A549 treated with CORT108297 at 1 μM for 4 hours (cell line): ENCODE measurements at places on chromosomes 1 and 21. TPM values are rescaled to one million over a fixed set of nuclear protein-coding genes. Genes with fewer than 3 reads are reported as not detected.

SYT2 gene
- 0.01 to 0.04 TPM (median 0.03 TPM) in 5 replicates for total RNA-seq

ANGPTL1 gene
- total RNA-seq = 0.09 TPM in 1 of 5 replicates, not detected in the others

C4BPB gene
- 1.4 to 1.8 TPM (median 1.6 TPM) in 5 replicates for total RNA-seq

OR2W3 gene
- not detected in 5 replicates for total RNA-seq

AUNIP gene
- total RNA-seq = 6.0 to 8.0 TPM (median 6.4 TPM) in 5 replicates

LCE2B gene
- not detected in 5 replicates for total RNA-seq

SPATA17 gene
- total RNA-seq = 2.0 to 2.8 TPM (median 2.7 TPM) in 5 replicates

FHAD1 gene
- total RNA-seq = 0.44 to 0.62 TPM (median 0.55 TPM) in 5 replicates

ANKRD45 gene
- total RNA-seq = 0.09 to 0.26 TPM (median 0.21 TPM) in 5 replicates

HHIPL2 gene
- 10.3 to 11.4 TPM (median 10.4 TPM) in 5 replicates for total RNA-seq

AKR7A3 gene
- 0.09 to 0.21 TPM (median 0.14 TPM) in 5 replicates for total RNA-seq

CHODL gene
- total RNA-seq = 0.05 TPM in 1 of 5 replicates, not detected in the others
